Mesenchymal stem cell (in vitro differentiated cells and primary cell): ENCODE measurements at places on chromosomes 1 and 21.

DNA sequence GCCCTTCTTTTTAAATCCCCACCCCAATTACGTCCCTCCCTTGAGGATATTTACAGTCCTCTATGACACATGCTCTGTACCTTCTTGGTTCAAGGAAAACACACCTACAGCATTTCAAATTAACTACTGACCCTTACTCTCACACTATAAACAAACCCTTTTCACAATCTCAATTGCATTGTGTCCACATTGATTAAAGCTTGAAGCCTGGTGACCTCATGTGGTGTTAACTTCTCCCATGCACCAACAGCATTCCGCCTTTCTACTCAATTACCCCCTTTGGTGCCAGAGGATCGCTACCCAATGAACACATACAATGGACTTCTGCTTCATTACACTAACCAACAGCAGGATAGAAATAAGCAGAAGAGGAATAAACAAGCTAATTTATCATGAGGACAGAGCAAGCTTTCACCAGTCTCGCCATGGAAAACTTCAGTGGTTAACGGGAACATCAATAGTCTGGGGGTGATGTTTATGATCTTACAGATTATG is 15.2 kb downstream of the WLS start:
- H3K27ac ChIP-seq, result no peak overlapping the region
- no peaks in the 10 kb centered on the region for H3K36me3 ChIP-seq
- no peak for DNase-seq
- H3K4me3 ChIP-seq, result no peak overlapping the region
- H3K4me1 ChIP-seq, result peaks cover 8% of the 10 kb centered on the region

DNA sequence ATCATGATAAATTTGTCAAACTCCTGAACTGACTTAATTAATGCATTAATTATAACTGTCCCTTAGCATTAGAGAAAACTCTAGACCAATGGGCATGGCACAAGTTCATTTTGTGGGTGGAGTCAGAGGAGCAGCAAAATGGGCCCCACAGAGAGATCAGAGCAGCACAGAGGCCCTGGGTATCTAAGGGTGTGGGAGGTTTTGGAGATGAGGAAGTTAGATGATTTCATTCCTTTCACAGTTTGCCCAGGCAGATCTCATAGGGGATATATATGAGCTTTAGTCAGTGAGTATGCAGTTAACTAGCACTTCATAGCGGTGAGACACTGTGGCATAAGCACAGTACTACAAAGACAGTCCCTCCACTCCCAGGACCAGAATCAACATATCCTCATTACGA is 117.3 kb downstream of the MAB21L3 start:
- H3K27me3 ChIP-seq, result peaks cover 31% of the 10 kb centered on the region
- no peak overlapping the region for H3K4me3 ChIP-seq
- no peak overlapping the region for H3K27ac ChIP-seq

GRCh38 chr1:150987924-150988323 is 5.8 kb downstream of the ANXA9 start:
- H3K27me3 ChIP-seq, result no peaks in the 10 kb centered on the region
- H3K4me1 ChIP-seq, result peaks cover 7% of the 10 kb centered on the region
- H3K27ac ChIP-seq, result no peak overlapping the region
- no peak overlapping the region for H3K4me3 ChIP-seq
- H3K36me3 ChIP-seq, result no peaks in the 10 kb centered on the region

GRCh38 chr1:68379085-68379478 is 70.7 kb downstream of the RPE65 start:
- peak; percentile 28 for DNase-seq
- no peak overlapping the region for H3K4me3 ChIP-seq
- H3K4me1 ChIP-seq, result peaks cover 2% of the 10 kb centered on the region
- H3K27me3 ChIP-seq, result no peaks in the 10 kb centered on the region
- H3K27ac ChIP-seq, result no peak overlapping the region

GRCh38 chr1:12433323-12434053 is 184.5 kb downstream of the DHRS3 start:
- peaks cover 5% of the 10 kb centered on the region for H3K36me3 ChIP-seq
- H3K27ac ChIP-seq, result no peak overlapping the region
- peaks cover 16% of the 10 kb centered on the region for H3K4me1 ChIP-seq
- H3K27me3 ChIP-seq, result no peaks in the 10 kb centered on the region

DNA sequence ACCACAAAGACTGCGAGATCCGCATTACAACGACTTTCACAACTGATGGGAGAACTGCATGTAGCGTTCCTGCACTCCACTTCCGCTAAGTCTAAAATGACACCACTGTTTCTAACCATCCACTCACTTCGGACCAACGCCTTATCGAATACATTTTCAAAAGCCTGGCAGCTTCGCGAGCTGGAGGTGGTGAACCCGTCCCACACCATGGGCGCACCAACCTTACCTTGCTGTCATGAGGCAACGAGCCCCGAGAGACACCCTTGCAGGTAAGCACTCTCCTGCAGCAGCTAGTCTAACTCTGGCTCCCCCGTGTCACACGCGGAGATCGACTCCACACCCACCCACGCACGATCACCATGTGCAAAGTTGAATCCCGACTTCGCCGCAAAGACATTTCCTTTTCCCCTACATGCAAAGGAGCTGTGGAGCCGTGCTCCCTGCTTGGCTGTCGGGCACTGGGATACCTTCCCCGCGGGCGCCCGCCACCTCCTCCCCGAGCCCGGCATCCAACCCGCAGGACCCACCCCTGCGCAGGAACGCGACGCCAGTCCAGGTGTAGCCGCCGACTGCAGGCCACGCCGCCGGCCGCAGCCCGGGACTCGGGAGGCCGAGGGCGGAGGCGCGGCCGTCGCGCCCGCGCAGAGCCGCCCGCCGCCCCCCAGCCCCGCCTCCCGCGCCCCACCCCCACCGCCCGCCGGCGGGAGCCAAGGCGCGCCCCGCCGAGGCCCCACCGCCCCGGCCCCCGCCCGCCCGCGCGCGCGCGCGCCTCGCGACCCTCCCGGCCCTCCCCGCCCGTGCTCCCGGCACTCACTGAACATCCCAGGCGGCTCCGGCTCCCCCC is 629 bp downstream of the TAF5L start:
- H3K27me3 ChIP-seq, result no peaks in the 10 kb centered on the region
- DNase-seq, result peak; percentile 61
- peaks cover 4% of the 10 kb centered on the region for H3K4me1 ChIP-seq

- DNase-seq, result no peak
- H3K4me3 ChIP-seq, result no peak overlapping the region
- H3K27ac ChIP-seq, result no peak overlapping the region
- H3K36me3 ChIP-seq, result peaks cover 6% of the 10 kb centered on the region
These were observed 136.6 kb upstream of the CD34 start for GRCh38 chr1:208047476-208047934.
